ENCODE measurements at places on chromosomes 12 and 14.

- DNase-seq: no peak
Observed at GRCh38 chr14:93245764-93246420, 38.8 kb downstream of the UBR7 start.

DNA sequence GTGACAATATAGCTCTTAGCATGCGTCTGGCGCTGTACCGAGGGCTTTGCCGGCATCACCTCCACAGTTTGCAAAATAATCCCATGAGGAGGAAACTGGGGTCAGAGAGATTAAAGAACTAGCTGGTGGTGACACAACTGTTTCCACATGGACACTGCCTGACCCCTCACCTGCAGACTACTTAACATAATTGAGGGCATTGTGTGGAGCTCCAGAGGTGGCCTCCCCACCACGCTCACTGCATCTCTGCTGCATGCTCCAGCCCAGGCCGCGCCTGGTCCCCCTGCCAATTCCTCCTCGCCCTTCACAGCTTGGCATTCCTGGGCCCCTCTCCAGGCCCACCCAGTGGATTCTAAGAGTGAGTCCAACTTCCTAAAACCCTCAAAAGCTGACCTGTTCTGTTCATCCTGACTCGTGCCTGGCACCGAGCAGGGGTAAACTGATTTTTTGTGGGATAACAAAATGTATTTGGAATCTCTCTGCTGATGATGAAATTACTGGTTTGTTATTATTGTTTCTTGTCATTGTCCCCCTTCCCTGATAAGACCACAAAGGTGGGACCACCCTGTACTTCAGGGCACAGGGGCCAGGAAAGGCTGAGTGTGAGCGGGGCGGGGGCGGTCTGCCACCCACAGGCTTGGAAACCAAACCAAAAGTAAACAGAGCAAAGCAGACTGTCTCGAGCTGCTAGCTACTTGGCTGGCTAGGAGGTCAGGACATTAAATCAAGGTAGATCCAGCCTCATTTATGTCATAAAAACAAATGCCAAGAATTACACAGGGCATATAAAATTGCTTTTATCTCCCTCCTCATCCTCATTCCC lies 40.6 kb downstream of the CHGA start:
- no peak for DNase-seq

DNA sequence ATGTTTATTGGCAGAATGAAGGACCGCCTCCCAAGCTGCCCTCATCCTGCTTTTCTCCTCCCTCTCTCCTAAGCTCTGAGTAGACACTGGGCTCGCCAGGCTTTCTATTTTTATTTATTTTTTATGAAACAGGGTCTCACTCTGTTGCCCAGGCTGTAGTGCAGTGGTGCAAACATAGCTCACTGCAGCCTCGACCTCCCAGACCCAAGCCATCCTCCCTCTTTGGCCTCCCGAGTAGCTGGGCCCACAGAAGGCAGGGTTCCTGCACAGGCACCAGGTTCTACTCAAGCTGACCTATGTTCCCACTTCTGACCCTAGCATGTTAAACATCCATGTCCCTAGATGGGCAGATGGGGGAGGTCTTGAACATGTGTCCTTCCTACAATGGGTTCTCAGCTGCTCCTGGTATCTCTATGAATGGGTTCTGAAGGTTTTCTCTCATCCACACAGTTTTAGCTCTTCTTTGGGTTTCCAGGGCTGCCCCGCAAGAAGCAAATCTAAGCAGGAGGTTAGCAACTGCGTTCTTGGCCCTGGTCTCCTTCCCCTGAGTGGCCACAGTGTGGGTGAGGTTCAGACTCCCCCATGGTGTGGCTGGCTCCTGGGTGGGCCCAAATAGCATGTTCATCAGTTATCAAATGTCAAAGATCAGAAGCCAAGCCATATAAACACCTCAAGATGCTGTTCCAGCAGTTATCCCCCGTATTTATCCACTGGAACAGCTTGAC lies 167.3 kb downstream of the ZFP36L1 start:
- no peak for DNase-seq

DNA sequence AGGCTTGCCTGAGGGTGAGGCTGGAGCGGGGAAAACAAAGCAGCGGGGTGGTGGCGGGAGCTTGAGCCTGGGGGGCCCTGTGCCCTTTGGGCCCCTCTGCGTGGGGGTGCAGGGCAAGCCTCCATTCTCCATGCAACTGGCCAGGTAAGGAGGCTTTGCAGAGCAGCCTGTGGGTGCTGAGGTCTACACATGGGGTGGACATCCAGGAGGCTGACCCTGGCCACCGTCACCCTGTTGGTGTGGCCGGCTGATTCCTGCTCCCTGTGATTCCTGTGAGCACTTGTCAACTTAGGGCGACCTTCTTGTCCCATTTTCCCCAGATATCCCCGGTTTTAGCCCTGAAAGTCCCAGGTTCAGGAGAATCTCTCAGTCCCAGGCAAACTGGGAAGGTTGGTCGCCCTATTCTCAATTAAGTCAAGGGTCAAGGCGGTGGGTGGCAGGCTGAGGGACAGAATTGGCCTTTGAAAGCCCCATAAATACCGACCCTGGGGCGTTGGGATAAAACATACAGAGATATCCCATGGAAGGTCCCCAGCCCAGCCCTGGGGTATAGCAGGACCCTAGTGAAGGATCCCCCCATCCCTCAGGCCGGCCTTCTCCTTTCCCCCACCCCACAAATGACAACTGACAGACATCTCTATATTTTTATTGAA lies 70.5 kb downstream of the PRIMA1 start:
- DNase-seq: no peak

GRCh38 chr12:26987634-26988424 lies 26.4 kb downstream of the TM7SF3 start:
- DNase-seq: peak; percentile 74

- no peak for DNase-seq
Observed at GRCh38 chr14:21535545-21536417, 9.6 kb upstream of the SALL2 start.

- peak; percentile 96 for DNase-seq
Observed at GRCh38 chr14:103121846-103122584, 1.2 kb upstream of the TNFAIP2 start.

DNA sequence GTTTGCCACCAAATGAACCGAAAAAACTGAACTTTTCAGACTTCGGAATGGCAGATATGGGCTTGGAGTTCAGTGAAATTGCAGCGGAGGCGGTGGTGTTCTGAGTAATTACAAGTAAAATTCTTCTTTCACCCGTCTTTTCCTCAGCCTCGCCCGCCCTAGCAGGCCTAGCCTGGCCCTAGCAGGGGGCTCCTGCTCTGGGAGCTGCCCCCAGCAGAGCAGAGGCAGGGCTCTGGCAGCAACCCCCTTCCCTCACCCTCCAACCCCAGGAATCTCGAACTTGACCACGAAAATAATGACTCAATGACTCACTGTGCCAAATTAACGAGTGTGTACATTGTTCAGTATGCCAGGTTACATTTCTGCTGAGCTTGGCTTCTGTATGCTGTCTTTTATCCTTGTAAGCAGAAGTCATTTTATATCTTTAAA lies 1.1 kb downstream of the PAPLN start:
- no peak for DNase-seq

GRCh38 chr12:93149229-93149628 lies 220.1 kb upstream of the EEA1 start:
- DNase-seq: no peak

GRCh38 chr12:32419520-32419960 lies 20.2 kb downstream of the FGD4 start:
- peak; percentile 76 for DNase-seq

DNA sequence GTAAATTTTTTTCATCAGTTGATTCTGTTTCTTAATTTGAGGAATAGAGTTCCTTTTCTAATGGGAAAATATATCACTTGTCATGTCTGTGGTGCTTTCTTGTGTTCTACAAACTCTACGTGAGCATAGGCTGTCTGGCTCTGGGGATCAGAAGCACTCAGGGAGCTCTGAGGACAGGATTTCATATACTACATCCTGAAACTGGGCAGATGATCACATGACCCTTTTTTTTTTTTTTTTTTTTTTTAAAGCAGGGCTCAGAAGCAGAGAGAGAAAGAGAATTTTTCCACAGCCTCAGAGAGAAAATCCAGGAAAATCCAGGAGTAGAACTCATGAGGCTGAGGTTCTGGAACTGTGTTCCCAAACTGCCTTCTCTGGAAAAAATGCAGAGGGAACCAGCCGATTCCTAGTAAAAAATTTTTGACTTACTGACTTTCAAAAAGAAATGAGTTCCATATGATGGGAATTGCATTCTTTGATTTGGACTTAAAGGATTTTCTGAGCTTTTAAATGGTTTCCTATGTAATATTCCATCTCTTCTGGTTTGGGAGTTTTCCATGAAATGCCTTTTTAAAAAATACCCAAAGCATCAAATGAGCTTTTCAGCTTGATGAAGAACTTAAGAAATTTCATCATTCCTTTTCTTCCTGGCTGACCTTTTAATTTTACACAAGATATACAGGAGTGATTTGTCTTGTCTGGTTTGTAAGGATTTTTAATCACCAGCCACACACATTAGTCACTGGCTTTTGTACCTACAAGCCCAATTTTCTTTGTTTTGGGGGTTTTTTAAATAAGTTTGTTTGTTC lies 183.1 kb upstream of the HIF1A start:
- DNase-seq: no peak
